ENCODE measurements at places on chromosomes 1 and 21.

GRCh38 chr1:82284213-82284612 lies 483.5 kb downstream of the ADGRL2 start:
- DNase-seq = no peak

- DNase-seq = no peak
Measured at GRCh38 chr1:82181846-82182245, 381.1 kb downstream of the ADGRL2 start.

DNA sequence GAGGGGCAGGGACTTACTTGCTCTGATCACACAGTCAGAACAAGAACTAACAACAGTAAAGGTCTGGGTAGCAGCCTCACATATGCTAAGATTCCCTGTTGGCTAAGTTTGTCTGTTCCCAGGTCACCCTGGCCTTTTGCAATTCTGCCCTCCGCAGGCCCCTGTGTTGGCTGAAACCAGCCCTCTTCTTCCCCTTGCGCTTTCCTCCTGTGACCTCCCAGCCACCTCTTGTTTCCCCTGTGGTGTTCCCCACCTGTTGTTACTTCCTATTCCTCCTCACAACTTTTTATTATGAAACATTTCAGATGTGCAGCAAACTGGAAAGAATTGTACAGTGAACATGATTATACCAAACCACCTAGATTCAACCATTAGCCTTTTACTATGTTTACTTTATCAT lies 23.4 kb downstream of the MAPKAPK2 start:
- DNase-seq = no peak

DNA sequence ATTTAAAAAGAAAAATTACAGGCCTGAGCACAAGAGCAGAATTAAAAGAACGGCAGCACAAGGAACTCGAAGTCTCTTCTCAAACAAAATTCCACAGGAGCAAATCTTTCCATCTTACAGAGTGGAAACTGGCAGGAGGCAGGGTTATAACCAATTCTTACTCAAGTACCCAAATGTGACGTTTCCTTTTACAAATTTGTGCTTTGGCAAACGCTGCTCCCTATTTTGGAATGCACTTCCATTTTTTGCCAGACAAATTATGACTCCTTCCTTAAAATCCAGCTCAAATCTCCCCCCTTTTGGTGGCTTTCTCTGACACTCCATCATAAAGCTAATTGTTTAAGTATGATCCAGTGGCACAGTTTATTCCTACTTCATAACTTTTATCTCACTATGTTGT lies 7.8 kb downstream of the ERI3 start:
- DNase-seq = no peak
